ELR (cell line): ENCODE measurements at places on chromosomes 12 and 14.
A peak's percentile ranks its signal among the peaks of the same experiment; 100 is the strongest.

- DNase-seq: no peak
Measured at GRCh38 chr14:99125616-99126431, 146.2 kb downstream of the BCL11B start.

- DNase-seq: no peak
Measured at GRCh38 chr12:91185421-91185820, 2.8 kb upstream of the DCN start.

DNA sequence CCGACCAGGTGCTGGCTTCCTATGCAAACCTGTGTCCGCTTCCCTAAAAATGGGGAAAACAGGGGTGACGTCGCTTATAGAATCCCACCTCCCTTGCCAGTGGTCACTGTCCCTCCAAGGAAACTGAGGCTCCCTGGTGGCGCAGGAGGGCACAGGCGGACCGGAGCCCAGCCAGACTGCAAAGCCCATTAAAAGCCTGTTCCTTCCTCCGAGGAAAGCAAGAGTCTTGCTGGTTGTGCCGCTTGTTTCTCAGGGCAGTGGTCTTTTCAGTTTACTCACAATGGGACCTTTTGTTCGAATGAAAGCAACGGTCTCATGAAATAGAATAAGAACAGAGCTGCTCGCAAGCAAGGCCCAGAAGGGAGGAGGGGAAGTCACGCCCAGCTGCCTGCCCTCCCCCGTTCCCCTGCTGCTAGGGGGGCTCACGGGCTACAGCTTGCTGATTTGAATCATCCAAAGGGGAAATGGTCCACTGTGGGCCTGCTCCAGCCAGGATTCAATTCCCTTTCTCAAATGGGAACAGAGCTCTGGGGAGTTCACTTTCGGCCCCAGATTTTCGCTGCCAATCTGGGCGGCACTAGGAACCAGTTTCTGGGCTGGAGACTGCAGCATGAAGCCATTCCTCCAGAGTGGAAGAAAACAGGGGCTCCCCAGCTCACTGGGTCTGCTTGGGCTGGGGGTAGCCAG is 4.6 kb upstream of the SELPLG start:
- no peak for DNase-seq

GRCh38 chr12:54262403-54262925 is 17.5 kb downstream of the CBX5 start:
- DNase-seq: peak; percentile 60

- no peak for DNase-seq
Measured at GRCh38 chr12:88628856-88629509, 48.7 kb upstream of the KITLG start.

GRCh38 chr12:65561798-65562382 is 262.4 kb upstream of the HMGA2 start:
- DNase-seq: peak; percentile 96

DNA sequence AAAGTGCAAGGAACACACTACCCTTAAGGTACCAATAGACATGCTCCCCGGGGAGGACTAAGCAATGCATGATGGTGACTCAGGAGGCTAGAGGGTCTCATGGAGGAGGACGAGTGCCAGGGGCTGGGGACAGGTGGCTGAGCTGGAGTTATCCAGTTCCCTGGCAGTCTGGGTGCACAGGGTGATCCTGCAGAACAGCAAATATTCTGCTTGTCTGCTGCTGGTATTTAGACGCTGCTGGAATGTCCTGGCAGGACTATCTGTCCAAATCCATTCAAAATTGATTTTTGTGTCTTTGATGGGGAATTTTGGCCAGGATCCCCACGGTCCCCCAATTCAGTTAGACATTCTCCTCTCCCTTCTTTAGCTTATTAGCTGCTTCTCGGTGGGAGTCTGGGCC is 138.7 kb downstream of the C12orf75 start:
- no peak for DNase-seq

GRCh38 chr14:102819176-102819628 is 42.0 kb downstream of the TRAF3 start:
- no peak for DNase-seq

GRCh38 chr14:92666251-92666650 is 82.2 kb downstream of the LGMN start:
- no peak for DNase-seq

DNA sequence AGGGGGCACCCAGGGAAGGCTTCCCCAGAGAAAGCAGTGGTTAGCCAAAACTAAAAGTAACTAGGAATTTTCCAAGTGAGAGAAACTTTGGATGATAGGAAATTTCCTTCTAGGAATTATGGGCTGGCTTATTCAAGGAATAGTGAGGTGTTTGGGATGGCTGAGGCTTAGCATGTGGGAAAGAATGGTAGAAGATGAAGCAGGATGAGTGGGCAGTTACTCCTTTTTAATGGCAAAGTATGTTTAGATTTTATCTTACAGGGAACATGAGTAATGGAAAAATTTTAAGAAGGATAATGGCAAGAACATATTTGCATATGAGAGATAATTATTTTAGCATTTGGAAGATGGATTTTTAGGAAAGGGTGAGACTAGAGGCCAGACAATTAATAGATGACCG is 197.6 kb downstream of the SLC38A4 start:
- DNase-seq: no peak

DNA sequence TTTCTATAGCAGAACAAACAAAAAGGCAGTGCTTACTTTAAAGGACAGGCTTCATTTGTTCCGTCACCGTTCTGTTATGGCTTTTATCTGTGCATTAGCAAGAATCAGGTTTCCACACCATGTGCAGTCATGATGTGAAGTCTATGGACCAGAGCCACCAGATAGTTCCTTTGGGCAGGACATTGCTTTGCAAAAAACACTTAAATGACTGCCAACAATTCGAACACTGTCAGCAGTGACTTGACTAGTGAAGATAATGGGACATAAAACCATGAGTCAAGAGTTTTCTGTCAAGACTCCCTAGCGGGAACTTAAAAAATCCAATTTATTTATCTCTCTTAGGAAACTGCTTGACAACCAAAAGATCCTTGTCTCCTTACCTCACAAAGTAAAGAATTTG is 80.3 kb downstream of the NKX2-1 start:
- no peak for DNase-seq

GRCh38 chr12:101713059-101713682 is 15.7 kb downstream of the CHPT1 start:
- DNase-seq: no peak

GRCh38 chr12:90360300-90360699 is 594.7 kb downstream of the CCER1 start:
- DNase-seq: no peak

GRCh38 chr12:93594766-93595311 is 22.4 kb downstream of the SOCS2 start:
- no peak for DNase-seq

DNA sequence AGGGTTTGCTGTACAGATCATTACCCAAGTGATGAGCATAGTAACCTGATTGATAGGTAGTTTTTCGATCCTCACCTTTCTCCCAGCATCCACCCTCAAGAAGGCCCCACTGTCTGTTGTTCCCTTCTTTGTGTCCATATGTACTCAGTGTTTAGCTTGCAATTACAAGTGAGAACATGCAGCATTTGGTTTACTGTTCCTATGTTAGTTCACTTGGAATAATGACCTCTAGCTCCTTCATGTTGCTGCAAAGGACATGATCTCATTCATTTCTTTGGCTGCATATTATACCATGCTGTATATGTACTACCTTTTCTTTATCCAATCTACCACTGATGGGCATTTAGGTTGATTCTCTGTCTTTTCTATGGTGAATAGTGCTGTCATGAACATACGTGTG is 181.6 kb upstream of the FOXG1 start:
- no peak for DNase-seq

DNA sequence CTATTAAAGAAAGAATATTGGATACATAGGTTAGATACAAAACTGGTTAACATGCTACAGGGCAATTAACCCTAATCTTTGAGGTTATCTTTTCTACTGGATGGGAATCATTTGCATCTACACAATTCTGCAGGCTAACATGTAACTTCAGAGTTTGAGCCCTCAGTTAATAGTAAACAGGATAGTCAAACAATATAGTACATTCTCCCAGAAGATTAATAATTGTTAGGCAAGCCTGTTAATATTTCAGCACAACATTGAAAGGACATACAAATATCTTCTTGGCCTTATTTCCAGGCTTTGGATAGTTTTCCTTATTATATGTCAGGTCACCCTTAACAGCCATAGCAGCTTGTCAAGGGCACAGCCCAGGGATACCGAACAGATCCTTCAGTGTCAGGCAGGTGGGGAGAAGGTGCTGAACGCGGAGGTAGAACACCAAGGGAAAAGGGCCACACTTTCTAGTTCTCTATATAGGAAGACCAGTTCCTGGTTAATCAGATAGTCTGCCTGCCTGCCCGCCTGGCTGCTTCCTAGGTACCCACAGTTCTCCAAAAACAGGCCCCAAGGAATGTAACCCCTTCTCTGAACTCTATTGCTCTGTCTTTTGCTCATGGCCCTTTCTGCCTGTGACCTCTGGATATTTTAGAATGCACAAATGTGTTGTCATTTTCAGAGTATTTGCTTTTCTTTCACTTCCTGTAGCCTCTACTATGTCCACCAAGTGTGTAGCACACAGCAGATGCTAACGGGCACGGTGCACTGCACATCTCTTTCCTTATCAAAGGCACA is 256.0 kb downstream of the PCNX1 start:
- DNase-seq: no peak

GRCh38 chr14:24411443-24412389 is 12.9 kb downstream of the NYNRIN start:
- peak; percentile 66 for DNase-seq

DNA sequence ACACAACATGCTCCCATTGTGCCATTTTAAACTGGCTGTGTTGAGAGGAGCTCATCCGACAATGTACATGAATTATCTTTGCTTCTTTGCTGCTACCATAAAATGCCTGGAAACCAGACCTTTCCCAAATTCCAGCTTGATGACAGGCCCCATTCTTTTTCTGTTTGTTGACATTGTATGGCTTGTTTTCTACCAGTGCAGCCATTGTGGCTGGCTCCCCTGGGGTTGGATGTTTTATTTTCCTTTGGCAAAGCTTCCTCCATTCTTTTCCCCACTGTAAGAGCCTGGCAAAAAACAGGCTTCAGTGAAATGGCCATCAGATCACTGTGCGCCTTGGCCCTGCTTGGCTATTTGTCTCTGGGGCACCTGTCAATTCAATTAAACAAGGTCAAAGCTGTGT is 532.5 kb downstream of the VRK1 start:
- no peak for DNase-seq

DNA sequence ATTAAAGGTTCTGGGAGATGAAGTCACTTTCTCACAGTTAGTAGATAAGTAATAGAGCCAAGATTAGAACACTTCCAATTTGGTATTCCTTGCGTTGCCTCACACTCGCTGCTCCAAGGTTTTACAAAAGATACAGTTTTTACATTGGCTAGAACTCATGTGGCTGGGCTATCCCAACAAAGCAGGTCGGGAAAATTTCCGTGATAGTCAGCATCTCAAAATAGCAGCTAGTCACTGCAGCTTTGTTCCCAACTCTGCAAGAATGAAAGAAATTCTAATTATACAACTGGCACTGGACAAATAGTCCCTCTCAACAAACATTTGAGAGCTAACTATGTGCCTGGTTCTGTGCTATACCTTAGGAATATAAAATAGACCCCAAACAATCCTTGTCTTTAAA is 24.6 kb upstream of the PPP1R12A start:
- DNase-seq: no peak

- DNase-seq: no peak
Measured at GRCh38 chr12:127886827-127887226, 380.1 kb upstream of the TMEM132C start.

DNA sequence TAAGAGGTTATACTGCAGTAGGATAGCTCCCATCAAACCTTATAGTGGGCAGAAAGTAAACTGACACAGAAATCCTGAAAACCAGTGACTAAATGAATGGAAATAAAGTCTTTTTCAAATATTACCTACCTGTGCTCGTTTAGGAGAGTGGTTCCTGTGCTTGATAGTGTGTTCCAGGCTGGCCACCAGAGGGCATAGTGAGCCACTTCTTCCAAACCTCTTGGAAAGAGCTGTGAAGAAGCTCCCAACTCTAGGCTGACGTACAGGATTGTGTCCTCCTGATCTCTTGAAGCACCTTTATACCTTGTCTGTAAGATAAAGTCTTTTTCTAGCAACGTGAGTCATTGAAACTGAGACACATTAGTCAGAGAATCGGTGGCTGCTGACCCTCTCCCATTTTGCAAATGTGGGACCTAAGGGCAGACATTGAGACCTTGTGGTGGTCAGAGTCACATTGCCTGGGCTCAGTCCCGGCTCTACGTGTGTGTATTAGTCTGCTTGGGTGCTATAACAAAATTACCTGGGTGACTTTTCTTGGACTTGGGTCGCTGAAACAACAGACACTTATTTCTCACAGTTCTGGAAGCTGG is 17.6 kb downstream of the TDP1 start:
- peak; percentile 70 for DNase-seq

GRCh38 chr12:53924521-53925405 is 13.9 kb upstream of the HOXC13 start:
- no peak for DNase-seq

DNA sequence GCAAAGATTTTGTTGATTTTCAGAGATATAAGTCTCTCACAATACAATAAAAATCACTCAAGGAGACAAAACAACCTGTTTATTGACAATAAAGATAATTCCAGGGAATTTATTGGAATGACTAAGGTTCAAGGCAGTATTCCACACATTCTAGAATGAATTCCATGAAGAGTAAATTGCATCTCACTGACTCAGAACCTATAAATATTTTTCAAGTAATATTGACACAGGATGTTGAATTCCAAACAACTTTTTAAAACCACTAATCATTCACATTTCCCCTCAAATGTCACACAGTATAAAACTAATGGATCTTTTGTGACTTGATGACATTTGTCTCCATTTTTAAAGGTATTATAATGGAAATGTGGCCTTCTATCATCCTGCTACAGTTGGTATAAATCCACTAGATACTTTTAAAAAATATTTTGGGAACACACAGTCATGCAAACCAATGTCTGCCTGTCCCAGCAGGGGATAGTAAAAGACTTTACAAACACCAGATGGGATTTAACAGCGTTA is 42.1 kb upstream of the LGR5 start:
- peak; percentile 68 for DNase-seq

GRCh38 chr14:38078393-38078792 is 129.3 kb upstream of the SSTR1 start:
- no peak for DNase-seq
